EH (cell line): ENCODE measurements at places on chromosomes 4 and X.
A peak's percentile ranks its signal among the peaks of the same experiment; 100 is the strongest.

DNA sequence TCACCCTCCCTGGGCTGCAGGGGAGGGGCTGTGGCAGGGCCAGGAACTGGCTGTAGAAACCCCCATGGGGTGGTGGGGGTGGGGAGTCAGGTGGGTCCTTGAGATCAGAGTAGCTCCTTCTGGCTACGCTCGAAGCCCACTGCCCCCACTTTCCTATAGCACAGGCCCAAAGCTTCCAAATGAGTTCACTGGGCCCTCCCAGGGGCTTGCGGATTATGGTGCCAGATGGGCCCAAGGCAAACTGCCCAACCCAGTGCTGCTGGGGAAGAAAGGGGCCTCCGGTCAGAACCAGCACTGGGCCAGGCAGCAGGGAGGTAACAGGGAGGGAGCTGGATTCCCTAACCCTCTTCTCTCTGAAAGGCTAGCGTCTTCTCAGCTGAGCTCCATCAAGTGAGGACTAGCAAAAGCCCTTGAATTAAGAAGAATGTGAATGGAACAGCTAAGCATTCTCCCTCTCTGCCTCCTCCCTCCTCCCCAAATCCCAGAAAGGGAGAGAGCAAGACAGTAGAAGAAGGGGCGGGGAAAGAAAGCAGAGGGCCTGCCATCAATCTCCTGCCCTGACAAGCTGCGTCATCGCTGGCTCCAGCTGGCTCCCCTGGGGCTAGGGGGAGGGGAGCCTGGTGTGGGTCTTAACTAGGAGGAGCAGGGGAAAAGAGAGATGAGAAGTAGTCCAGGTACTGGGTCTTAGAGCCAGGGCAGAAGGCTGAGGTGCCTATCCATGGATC is 34.7 kb downstream of the FRMPD3 start:
- DNase-seq: no peak

- peak; percentile 38 for DNase-seq
Observed at GRCh38 chr4:52751487-52751911, 274 bp upstream of the ERVMER34-1 start.

- DNase-seq: no peak
Observed at GRCh38 chrX:68249401-68249831, 183.9 kb downstream of the OPHN1 start.

GRCh38 chr4:82975792-82976191 is 34.8 kb downstream of the LIN54 start:
- peak; percentile 84 for DNase-seq

- peak; percentile 99 for DNase-seq
Observed at GRCh38 chrX:2351999-2352995, 148.5 kb downstream of the DHRSX start.

DNA sequence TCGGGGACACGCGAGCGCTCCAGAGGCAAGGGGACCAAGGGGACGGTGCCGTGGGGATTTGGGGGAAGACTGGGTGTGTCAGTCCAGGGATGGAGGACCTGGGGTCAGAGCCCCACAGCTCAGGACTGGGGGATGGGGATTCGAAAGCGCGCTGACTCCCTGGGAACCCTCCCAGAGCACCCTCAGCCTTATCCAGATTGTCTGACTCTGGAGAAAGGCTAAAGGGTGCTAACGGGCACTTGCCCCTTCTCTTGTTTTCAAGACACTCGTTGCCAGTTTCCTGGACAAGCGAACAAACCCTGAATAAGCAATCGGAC is 1.1 kb downstream of the DOCK11 start:
- DNase-seq: no peak

GRCh38 chr4:140308366-140309123 is 64.9 kb upstream of the SCOC start:
- peak; percentile 78 for DNase-seq

DNA sequence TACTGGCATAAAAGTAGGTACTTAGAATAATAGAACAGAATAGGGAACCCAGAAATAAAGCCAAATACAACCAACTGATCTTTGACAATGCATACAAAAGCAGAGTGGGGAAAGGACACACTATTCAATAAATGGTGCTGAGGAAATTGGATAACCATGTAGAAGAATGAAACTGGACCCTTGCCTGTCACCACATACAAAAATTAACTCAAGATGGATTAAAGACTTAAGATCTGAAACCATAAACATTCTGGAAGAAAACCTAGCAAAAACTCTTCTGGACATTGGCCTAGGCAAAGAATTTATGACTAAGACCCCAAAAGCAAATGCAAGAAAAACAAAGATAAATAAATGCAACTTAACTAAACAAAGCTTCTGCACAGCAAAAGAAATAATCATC is 45.6 kb downstream of the ARFIP1 start:
- peak; percentile 5 for DNase-seq

DNA sequence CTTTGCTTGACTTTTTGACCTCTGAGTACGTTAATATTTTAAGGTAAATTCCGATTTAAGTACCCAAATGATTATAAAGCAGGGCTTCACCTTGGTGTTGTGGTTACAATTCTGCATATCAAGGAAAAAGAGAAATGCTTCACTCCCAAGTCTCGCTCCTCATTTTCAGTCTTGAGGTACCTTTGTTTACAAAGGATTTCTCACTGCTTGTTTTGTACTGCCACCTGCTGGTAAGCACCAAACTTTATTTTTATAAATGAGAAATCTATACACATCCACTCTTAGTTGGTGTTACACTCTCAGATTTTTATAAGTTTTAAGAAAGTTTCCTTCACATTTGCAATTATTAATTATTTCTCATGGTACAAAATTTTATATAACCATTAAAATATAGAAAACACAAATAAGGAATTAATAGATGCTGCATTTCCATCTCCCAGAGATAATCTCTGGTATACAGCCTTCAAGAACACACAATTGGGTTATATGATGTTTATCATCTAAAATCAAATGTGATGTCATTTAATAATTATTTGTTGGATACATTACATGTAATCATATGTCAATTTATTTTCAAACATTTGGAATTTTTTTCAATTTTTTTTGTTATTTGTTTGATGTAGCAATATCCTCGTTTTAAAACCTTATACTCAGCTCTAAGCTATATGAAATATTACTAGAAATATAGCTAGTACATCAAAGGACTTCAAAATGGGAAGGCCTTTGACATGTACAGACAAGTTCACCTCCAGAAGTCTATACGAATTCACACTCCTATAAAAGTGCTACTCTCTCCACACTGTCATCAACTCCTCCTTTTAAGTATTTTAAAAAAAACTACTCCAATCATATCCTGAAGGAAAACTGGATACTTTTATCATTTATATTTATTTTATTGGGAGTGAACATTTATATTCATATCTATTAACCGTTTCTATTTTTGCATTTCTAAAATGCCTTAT is 179.9 kb downstream of the KCNIP4 start:
- peak; percentile 56 for DNase-seq

DNA sequence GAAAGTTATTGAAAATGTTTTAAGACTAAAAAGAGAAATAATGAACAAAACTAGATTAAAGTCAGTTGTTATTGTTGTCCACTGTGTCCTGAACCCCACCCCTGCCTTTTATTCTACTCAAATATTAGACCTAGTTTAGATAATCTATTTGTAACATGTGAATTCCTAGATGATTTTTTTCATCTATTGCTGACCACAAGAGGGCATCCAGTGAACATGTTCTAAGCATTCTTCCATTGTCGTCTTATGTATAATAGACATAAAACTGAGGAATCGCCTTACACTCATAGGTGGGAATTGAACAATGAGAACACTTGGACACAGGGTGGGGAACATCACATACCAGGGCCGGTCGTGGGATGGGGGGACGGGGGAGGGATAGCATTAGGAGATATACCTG is 36.4 kb upstream of the HPRT1 start:
- DNase-seq: peak; percentile 41

DNA sequence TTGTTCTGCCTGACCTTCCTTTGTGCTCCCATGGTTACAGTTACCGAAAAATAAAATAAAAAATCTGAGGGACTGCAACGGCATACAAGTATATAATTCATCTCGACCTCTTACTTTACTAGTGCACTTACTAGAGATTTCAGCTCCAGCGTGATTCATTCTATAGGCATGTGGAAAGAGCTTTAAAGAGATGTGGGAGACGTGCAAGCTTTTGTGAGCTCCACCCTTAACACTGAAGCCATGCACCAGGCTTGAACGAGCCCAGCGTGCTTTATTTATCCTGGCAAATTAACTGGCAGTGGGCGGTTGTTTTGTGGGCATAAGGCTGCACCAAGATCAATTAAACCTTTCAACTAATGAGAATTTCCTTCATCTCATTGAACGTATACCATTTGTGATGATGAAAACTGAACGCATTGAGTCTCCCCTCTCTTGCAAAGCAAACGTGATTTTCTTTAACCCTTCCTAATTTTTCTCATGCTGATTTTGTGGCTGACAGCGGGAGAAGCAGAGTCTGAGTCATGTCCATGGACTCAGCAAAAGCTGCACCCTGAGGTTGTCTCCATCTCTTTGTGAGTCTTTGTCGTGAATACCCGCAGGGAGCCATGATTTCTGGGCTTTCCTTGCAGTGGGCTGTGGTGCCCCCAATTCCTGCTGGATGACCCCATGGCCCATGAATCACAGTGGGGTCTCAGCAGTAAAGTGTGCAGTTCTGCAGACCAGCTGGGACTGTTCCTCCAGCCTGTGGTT is 60.1 kb downstream of the MXRA5 start:
- peak; percentile 92 for DNase-seq

- no peak for DNase-seq
Observed at GRCh38 chrX:15856636-15857035, 2.0 kb upstream of the AP1S2 start.

DNA sequence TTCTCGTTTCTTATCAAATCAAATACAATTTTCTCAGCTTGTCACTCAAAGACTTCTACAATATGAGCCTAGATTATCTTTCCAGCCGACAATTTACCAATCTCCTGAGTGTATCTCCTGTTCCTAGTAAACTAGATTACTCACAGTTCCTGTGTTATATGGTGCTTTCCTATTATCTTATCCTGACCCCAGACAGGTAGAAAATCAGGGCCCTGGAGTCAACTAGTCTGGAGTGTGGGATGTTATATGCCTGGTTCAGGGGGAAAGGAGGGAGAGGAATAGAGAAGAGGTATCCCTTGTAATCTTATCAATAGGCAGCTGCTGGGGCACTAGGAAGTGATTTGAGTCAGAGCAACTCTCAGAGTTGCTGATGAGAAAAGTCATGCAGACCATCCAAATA is 127.1 kb downstream of the SLC7A11 start:
- DNase-seq: no peak

DNA sequence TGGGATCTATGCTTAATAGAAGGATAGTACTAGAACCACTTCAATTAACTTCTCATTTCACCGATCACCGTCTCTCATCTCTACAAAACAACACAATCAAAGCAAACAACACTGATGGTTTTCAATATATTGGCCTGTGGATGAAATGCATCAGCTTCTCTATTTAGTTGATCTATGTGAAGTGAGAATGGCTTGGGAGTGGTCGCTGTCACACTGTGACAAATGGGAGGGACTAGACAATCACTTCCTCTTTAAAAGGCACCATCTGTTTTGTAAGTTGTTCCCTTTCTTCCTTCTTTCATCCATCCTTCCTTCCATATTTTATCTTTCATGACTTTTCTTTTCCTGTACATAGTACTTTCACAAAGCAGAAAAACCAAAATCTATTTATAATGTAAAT is 23.9 kb upstream of the NWD2 start:
- no peak for DNase-seq

DNA sequence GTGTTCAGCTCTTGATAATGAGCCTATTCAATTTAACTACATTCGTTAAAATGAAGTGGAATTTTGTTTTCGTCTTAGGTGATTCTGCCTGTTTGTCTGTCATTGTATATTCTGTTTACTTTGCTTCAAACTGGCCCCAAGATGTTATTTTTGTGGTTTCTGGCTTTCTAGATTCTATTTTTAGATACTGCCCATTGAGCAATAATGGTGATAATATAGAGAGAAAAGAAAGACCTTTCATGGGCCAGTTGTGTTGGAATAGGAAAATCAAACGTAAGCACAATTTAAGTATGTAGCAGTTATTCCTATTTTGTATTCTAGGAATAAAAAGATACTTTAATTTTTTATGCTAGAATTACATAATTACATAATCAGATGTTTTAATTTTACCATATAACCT is 4.0 kb downstream of the CDKN2AIP start:
- DNase-seq: peak; percentile 22

GRCh38 chrX:9885150-9885549 is 82.0 kb upstream of the CLDN34 start:
- peak; percentile 65 for DNase-seq

DNA sequence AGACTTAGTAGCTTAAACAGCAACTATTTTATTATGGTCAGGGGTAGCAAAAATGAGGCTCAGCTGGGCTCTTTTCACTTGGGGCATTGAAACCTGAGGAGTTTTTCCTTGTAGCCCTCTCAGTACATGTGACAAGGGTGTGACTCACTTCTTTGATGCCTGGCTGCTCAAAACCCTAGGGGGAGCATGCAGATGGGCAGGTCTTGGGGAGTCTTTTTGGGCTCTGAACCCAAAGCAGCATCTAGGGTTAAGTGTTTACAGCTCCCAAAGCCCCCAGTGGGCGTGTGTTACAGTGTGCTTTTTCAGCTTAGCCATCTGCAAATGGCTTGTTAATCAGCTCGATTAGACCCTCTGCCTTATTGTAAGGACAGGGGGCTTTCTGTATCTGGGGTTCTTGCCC is 1752.7 kb downstream of the PCDH7 start:
- DNase-seq: no peak

DNA sequence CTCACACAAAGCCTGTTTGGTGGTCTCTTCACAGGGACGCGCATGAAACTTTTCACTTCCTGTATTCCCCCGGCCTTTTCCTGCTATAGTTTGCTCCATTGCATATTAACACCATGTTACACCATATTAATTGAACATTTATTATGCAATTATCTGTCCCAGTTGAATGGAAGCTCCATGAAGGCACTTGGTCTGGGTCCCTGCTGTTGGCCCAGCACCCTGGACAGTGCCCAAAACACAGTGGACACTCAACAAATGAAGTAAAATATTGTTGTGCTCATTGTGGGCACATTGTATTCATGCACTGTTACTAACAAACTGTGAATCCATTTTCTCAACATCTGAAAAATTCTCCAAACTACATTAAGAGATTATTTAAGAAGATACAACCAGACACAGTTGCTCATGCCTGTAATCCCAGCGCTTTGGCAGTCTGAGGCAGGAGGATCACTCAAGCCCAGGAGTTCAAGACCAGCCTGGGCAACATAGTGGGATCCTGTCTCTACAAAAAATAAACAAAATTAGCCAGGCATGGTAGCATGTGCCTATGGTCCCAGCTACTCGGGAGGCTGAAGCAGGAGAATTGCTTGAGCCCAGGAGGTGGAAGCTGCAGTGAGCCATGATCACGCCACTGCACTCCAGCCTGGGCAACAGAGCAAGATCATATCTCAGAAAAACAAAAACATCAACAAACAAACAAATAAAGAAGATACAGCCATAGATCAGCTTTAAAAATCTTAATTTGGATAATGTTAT is 292.7 kb upstream of the TENM3 start:
- DNase-seq: peak; percentile 27

DNA sequence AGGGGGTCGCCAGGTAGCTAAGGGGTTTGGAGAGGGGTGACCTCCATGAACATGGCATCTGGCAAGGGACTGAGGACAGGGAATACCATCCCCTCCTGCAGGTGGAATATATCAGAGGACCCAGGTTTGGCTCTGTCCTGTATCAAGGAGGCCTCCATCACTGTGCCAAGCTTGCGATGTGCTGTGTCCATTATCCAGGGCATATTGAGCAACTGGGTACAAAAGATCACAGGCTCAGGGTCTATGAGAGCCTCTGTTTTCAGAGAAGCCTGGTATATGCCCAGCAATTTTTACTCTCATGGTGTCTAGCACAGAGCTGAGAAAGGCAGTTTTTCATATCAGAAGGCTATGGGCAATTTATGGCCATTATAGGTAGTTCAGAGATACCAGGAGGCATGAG is 16.6 kb upstream of the TCEAL5 start:
- no peak for DNase-seq

- DNase-seq: no peak
Observed at GRCh38 chr4:128548381-128548780, 260.8 kb upstream of the PGRMC2 start.
